ENCODE measurements at places on chromosomes 5 and 9.

- no peak for DNase-seq
These were observed 151.9 kb downstream of the EBF1 start for GRCh38 chr5:158947846-158948245.

DNA sequence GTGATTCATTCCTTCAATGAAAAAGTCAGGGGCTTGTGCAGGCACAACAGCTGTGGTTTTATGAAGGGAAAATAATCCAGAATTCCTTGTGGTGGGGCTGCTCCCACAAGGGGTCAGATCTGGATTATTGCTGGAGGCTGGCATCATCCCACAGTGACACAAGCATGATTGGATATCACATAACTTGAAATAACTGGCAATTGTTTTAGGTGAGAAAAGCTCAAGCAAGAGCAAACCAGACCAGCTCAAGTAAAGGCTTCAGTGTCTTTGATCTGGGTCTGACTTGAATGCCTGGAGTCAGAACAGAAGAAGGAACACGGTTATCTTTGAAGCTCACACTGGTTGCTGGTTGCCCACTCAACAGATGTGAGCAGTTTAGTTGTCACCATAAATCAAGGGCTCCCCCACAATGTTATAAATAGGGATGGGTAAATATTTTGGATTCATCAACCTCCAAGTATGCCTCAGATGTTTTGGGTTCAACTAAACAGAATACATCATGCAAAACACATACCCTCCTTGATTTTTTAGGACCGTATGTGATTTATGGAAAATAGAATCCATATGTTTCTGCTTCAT is 3.1 kb upstream of the ZNF474 start:
- no peak for DNase-seq

DNA sequence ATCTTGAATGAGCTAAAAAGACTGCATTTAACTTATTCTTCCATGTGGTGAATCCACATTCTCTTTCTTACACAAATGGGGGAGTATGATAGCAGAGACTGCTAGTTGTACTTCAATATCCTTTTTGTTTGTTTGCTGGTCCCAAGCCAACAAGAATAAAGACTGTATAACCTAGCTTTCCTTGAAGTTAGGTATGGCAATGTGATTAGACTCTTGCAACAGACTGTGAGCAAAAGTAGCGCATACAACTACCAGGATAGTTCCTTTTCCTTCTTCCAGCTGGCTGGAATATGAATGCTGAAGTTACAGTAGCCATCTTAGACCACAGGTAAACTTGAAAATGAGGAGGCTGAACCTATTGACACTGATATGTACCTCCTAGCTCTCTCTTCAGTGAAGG is 17.9 kb upstream of the KIF2A start:
- DNase-seq, result no peak

- DNase-seq, result no peak
These were observed 59.2 kb upstream of the IRX2 start for GRCh38 chr5:2810644-2811043.

All from NCI-H1092 treated with DMSO at 0.1 percent for 48 hours (cell line).